Natural killer cell treated with Interleukin-12 subunit alpha and Interleukin-12 subunit beta and Interleukin-15 and Interleukin-18, amount 100 ng/mL, for 72 hours (primary cell): ENCODE measurements at places on chromosomes 4 and X. TPM values are rescaled to one million over a fixed set of nuclear protein-coding genes. Genes with fewer than 3 reads are reported as not detected.

Gene NSDHL
- total RNA-seq: 21.1 TPM

Gene FAM241A
- 16.0 TPM for total RNA-seq

DNA sequence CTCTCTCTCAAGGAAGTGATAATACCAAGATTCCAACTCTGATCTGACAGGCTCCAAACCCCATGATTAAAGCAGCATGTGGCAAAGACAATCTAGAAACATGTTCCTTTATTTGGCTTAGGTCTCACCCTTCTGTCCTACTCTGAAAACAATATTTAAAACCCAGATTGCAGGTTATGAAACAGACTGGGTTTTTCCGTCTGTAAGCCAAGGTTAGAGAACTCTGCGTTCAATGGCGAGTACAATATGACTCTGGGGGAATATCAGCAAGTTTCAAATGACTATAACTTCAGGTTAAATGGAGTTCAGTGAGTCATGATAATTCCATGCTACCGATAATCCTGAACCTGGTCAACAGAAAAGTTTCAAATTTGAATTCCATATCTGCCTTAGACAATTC, 50.8 kb downstream of the ANAPC10 start:
- DNase-seq: no peak
- no peak overlapping the region for H3K4me3 ChIP-seq
- H3K27me3 ChIP-seq: no peaks in the 10 kb centered on the region

DNA sequence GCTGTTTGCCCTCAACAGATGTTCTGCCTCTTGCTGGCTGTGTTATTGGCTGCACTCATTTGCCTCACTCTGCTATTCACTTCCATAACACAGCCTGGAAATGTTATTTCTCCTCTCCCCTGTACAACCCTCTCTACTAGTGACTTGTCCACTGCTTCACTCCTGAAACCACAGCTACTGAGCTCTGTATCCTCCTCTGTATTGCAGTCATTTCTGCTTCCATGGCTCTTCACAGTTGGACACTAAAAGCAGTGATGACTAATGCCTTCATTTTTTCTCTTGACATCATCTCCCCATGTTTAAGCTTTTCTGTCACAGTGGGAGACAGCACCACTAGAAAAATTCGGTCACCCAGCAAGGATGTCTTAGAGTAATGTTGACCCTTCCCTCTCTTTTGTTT, 123.0 kb upstream of the PPP1R2C start:
- no peak overlapping the region for H3K27ac ChIP-seq
- no peaks in the 10 kb centered on the region for H3K36me3 ChIP-seq
- H3K4me3 ChIP-seq: no peak overlapping the region
- peaks cover 3% of the 10 kb centered on the region for H3K4me1 ChIP-seq
- no peaks in the 10 kb centered on the region for H3K27me3 ChIP-seq
- DNase-seq: no peak

GRCh38 chr4:87053176-87053658, 118.4 kb downstream of the AFF1 start:
- no peak overlapping the region for H3K4me3 ChIP-seq
- DNase-seq: no peak
- H3K27me3 ChIP-seq: no peaks in the 10 kb centered on the region
- H3K27ac ChIP-seq: no peak overlapping the region

- no peaks in the 10 kb centered on the region for H3K27me3 ChIP-seq
- no peak for DNase-seq
- H3K4me1 ChIP-seq: no peaks in the 10 kb centered on the region
- no peak overlapping the region for H3K27ac ChIP-seq
Observed at GRCh38 chr4:95007998-95008397, 250.2 kb downstream of the BMPR1B start.

DNA sequence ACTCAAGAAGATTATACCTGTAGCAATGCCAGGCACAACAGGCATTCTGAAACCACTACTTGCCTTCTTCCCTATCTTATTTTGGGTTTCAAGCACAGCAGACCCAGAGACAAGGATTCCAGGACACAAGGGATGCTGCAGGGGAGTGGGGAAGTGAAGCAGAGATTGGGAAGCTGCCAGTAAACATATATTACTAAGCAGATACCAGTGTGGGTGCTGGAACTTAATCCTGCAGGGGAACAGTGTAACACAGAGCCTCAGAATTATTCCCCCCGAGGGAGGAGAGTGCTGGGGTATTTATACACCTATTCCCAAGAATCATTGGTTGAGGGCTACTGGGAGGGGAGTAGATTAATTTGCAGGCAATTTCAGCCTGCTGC, 33.3 kb upstream of the MAML3 start:
- no peak for DNase-seq
- no peak overlapping the region for H3K27ac ChIP-seq
- H3K36me3 ChIP-seq: no peaks in the 10 kb centered on the region
- H3K27me3 ChIP-seq: peaks cover 37% of the 10 kb centered on the region

DNA sequence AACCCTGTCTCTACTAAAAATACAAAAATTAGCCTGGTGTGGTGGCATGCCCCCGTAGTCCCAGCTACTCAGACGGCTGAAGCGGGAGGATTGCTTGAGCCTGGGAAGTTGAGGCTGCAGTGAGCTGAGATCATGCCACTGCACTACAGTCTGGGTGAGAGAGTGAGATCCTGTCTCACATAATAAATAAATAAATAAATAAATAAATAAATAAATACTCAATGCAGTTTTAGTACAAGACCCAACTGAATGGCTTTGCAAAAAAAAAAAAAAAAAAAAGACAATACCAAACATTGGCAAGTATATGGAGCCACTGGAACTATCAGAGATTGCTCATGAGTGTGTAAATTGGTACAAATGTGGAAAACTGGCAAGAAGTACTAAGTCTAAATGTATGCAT, 3.3 kb upstream of the CYP4V2 start:
- peaks cover 15% of the 10 kb centered on the region for H3K36me3 ChIP-seq
- H3K4me1 ChIP-seq: peaks cover 13% of the 10 kb centered on the region
- H3K27ac ChIP-seq: no peak overlapping the region
- H3K4me3 ChIP-seq: no peak overlapping the region
- H3K27me3 ChIP-seq: peaks cover 20% of the 10 kb centered on the region
- DNase-seq: no peak

DNA sequence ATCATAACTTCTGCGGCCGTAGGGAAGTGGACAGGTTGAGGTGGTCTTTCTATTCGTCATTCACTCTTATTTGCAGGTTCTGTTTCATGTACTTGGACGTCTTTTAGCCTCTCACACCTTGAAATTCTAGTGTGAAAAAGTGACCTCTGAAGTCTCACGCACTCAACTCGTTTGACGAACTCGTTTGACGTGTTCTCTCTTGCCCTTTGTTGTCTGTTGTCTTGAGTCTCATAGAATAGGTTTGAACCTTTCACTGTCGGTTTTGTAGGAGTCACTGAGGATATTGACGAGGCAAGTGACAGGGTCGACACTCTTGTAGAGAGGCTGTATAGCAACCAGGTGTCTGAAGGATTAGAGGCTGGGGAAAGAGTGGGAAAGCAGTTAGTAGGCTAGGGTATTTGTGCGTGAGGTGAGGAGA, 1.1 kb upstream of the PGRMC2 start:
- H3K4me1 ChIP-seq: peaks cover 29% of the 10 kb centered on the region
- peak overlapping the region; percentile 70 for H3K27ac ChIP-seq
- no peak for DNase-seq

DNA sequence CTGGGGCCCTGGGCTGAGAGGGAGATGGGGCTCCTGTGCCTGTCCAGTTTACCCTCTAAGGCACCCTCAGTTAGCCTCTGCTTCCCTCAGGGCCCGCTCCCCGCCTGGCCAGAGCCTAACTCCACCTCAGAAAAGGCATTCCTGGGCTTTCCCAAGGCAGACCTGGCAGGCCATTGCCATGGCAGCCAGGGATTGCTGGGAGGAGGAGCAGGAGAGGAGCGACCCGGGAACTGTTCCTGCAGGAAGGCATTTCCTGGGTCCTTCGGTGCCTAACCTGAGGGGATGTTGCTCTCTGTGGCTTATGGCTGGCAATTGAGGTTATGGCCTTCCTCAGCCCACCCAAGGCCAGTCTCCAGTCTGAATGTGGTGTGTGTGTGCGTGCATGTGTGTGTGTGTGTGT, 131.3 kb downstream of the PJA1 start:
- H3K4me1 ChIP-seq: no peaks in the 10 kb centered on the region
- no peak overlapping the region for H3K27ac ChIP-seq
- no peaks in the 10 kb centered on the region for H3K36me3 ChIP-seq
- H3K4me3 ChIP-seq: no peak overlapping the region
